Umbilical cord (tissue), 2 donors: ENCODE measurements at places on chromosomes 4 and X. TPM values are rescaled to one million over a fixed set of nuclear protein-coding genes. Genes with fewer than 3 reads are reported as not detected.

RPA4 gene
- 3.4 TPM for total RNA-seq

TRPC3 gene
- total RNA-seq, result 8.7 TPM

IGSF1 gene
- total RNA-seq, result 0.24 TPM

HELT gene
- total RNA-seq, result not detected

- no peak for DNase-seq
These were observed 65.7 kb upstream of the CAMK2D start for GRCh38 chr4:113827285-113827684.

- DNase-seq, result peak; percentile 83
These were observed 142.7 kb upstream of the NALF2 start for GRCh38 chrX:69361311-69361845.

- DNase-seq, result no peak
These were observed 1482.6 kb downstream of the FAM133A start for GRCh38 chrX:95156566-95156965.

DNA sequence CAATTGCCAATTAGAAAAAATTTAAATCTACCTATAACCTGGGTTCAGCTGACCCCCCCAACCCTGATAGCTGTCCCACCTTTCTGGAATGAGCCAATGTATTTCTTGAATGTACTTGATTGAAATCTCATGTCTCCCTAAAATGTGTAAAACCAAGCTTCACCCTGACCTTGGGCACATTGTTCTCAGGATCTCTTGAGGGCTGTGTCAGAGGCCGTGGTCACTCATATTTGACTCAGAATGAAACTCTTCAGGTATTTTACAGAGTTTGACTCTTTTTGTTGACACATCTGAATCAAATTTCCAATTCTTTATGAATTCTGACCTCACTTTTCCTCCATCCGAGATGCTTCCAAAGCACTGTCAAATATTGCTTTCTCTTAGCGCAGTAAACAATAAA lies 115.3 kb upstream of the BEND4 start:
- no peak for DNase-seq

GRCh38 chr4:39181520-39181904 lies 817 bp upstream of the WDR19 start:
- no peak for DNase-seq

DNA sequence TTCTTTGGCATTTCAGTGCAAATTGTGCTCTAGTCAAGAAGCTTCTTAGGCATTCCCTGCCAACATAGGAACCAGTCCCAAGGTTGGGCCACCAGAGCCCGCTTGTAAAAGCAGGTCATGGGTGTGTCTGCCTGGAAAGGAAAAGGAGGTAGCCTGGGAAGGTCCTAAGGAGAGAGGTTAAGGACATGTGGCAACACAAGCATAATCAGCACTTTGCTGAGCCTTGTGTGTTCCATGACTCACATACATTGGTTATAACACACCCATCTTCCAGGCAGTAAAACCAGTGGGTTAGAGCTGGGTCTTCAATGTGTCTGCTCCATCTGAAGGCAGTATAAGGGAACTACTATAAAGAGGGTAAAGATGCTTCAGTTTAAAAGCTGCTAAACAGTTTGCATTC lies 165.0 kb downstream of the FHIP1A start:
- DNase-seq, result no peak

DNA sequence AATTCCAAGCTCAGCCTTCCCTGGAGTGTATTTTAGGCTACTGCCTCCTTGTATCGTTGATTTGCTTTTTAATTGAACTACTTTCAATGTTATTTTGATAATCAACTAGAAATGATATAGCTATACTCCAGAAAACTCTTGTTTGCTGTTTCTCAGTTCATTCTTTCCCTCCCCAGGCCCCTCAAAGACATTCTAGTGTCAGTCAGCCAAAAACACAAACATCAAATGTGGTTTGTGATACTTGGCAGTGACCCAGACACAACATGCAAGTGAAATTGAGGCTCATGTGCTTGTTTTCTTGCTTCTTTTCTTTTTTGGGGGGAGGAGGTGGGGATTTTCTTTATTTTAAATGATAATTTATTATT lies 7.6 kb downstream of the FAT4 start:
- peak; percentile 55 for DNase-seq

DUSP21 gene
- total RNA-seq, result 0.72 TPM

DNA sequence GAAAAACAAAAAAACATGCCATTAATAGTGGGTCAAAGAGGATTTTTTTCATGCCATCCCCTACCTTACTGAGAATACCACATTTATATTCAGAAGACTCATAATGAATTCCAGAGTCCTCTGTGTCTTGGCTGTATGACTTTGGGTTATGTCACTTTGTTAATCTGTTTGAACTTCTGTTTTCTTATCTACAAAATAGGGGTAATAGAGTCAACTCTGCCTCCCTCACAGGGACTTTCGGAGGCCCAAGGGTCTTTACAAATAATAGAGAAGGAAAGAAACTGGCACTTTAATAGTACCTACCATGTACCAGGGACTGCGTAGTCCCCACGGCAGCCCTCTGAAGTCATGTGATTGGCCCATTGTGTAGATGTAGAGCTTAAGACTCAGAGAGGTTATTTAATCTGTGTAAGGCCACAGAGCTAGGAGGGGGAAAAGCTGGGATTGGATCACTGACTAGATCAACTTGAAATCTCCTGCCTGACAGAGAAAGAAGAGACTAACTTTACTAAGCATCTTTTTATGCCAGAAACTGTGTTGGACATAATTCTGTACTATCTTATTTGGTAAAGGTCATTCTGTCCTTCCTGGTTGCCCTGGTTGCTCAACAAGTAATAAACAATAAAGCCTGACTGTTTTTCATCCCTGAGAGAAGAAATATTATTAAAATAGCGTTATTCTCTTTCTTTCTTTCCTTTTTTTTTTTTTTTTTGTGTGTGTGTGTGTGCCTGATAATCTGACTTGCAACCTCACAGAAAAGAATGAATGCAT lies 59.6 kb downstream of the NFKB1 start:
- DNase-seq, result no peak

DNA sequence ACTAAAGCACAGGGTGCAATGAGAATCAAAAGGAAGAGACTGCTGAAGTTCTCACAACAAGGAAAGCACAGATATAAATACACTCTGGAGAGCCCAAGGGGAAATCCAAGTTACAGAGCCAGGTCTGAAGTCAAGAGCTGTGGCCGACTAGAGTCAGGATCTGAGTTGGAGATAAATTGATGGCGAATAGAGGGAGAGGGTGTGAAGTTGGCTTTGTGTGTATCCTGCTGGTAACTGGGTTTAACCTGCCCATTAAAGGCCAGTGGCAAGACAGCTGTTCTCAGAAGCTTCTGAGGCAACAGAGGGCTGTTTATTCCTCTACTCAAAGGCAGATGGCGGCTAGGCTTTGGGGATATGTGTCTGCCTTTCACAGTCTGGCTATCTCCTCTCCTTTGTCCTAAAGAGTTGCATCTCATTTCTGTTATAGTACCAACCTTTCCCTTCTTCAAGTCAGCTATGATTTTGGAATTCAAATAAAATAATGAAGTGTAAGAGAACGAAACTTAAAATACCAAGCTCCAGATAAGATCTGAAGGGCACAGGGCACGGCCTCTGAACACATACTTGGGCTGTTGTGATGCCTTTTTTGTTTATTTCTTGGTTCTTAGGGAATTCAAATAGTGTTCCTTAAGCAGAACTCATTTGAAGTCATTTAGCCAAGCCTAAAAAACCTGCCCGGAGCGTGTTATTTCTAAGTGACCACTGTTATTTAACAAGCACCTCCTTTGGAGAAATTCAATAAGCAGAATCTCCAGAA lies 142.1 kb downstream of the APBB2 start:
- no peak for DNase-seq

GRCh38 chr4:120847019-120847582 lies 75.4 kb downstream of the PRDM5 start:
- DNase-seq, result no peak

- DNase-seq, result no peak
These were observed 483.6 kb downstream of the BCOR start for GRCh38 chrX:39613997-39614679.

DNA sequence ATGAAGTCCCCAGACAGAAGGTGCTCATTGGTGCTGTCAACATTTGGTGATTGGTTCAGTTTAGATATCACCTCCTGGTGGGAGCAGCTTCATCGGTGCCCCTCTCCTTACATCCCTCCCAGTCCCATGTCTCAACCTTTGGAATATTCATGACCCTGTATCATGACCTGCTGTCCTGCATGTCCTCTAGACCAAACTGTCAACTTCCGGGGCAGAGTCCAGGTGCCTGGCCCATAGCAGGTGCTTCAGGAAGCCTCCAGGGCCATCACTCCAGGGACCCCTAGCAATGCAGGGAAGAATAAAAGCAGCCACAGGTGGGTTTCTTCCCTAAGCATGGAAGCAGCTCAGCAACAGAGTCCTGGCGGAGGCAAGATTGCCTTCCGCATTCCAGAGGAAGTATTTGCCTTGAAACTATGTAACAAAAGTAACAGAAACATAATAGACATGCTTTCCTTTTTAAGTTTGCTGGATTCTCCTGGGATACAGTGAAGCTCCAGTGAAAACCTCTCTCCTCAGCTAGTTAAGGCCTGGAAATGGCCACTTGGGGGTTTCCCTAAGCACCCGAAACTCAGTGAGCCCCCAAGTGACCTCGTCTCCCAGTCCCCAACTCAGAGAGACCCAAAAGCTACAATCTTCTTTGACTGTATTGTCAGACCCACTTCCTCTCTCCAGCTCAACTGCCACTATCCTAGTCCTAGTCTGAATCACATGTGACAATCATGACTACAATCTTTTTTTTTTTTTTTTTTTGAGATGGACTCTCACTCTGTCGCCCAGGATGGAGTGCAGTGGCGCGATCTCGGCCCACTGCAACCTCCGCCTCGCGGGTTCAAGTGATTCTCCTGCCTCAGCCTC lies 1.3 kb upstream of the ATP6AP1 start:
- DNase-seq, result no peak

MAGEB1 gene
- 0.96 TPM for total RNA-seq

DNA sequence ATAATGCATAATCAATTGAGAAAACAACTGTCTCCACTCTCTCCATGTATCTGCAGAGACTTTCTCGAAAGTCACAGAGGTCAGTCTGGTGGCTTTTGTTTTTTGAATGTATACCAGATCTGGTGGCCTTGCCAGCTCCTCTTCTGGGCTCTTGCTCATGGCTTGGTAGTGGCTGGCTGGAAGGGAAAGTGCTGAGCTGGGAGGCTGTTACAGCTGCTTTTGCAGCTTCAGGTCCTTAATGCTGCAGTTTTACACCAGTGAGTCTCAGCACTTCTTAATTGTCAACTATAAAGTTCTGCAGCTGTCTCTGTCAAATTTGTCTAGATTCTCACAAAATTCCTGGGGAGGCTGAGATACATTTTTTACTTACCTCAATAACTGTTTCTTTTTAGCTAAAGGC lies 390.0 kb downstream of the GRXCR1 start:
- no peak for DNase-seq

RAB41 gene
- not detected for total RNA-seq

GRCh38 chrX:69616457-69617203 lies 717 bp downstream of the EDA start:
- DNase-seq, result peak; percentile 7
